ENCODE measurements at places on chromosomes 2 and 18.

DNA sequence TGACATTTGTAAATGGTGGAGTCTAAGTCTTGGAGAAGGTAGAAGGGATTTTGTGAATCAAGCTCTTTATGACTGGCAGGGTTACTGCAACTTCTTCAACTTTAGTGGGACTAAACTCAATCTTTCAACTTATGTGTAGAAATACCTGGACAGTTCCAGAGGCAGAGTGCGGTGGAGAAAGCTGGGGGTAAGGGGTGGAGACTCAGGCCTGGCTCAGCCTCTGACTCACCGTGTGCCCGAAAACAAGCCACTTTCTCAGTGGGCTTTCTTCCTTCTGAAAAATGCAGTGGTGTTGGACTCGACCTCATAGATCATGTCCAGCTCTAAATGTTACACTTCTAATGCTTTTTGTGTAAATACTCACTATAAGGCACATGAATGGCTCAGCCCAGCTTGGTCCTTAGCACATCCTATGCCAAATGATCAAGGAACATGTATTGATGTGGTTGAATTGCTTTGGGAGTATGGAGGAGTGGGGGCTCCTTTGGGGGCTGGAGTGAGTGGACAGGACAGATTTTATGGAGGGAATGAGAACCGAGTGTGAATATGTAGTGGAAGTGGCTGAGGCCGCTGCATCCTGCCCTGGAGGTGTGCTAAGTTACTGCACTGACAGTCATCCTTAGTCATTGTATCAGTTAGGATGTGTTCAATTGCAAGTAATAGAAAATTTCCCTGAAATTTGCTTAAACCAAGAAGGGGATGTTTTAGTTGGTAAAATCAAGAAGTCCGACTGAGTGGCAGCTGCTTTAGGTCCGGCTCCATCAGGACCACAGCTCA is 32.2 kb upstream of the IGFBP5 start:
- no peak for DNase-seq

DNA sequence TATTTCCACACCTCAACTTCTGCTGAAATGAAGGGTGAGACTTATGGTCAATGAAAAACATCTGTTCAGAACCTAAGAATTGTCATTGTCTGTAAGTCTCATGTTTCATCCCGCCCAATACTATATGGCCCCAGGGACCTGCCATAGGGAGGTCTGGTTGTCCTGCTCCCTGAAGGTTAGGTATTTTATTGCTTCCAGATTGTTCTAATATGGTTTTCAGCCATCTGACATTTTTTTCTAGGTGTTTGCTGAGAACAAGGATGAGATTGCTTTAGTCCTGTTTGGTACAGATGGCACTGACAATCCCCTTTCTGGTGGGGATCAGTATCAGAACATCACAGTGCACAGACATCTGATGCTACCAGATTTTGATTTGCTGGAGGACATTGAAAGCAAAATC is 7.3 kb downstream of the XRCC5 start:
- DNase-seq, result no peak

- DNase-seq, result peak; percentile 77
Observed at GRCh38 chr2:62787386-62787785, 81.9 kb downstream of the EHBP1 start.

- no peak for DNase-seq
Observed at GRCh38 chr2:45879406-45879805, 227.9 kb downstream of the PRKCE start.

- DNase-seq, result no peak
Observed at GRCh38 chr18:27769152-27769551, 407.8 kb downstream of the CDH2 start.

- no peak for DNase-seq
Observed at GRCh38 chr2:33530690-33531548, 54.5 kb downstream of the RASGRP3 start.

DNA sequence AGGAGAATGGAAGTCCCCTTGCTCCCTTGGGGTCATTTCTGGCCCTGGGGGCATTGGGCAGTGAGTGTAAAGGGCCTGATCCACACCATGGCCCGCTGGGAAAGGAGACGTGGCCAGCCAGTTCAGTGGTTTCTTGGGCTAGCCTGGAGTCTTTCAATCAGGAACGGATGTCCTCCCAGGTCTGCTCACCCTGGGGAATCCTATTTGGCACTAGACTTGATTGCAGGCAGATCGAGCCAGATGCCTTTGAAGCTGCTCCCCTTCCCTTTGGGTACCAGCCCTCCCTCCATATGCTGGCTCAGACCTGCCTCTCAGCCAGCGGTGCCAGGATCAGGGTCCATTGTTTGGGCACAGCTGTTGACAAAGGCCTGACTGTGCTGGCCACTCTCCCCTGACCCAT is 11.0 kb downstream of the FBLN7 start:
- no peak for DNase-seq

- DNase-seq, result no peak
Observed at GRCh38 chr2:64540615-64541014, 16.5 kb downstream of the AFTPH start.

- DNase-seq, result no peak
Observed at GRCh38 chr2:75238670-75239330, 39.5 kb upstream of the TACR1 start.

- DNase-seq, result no peak
Observed at GRCh38 chr2:214630402-214631045, 179.0 kb downstream of the BARD1 start.

DNA sequence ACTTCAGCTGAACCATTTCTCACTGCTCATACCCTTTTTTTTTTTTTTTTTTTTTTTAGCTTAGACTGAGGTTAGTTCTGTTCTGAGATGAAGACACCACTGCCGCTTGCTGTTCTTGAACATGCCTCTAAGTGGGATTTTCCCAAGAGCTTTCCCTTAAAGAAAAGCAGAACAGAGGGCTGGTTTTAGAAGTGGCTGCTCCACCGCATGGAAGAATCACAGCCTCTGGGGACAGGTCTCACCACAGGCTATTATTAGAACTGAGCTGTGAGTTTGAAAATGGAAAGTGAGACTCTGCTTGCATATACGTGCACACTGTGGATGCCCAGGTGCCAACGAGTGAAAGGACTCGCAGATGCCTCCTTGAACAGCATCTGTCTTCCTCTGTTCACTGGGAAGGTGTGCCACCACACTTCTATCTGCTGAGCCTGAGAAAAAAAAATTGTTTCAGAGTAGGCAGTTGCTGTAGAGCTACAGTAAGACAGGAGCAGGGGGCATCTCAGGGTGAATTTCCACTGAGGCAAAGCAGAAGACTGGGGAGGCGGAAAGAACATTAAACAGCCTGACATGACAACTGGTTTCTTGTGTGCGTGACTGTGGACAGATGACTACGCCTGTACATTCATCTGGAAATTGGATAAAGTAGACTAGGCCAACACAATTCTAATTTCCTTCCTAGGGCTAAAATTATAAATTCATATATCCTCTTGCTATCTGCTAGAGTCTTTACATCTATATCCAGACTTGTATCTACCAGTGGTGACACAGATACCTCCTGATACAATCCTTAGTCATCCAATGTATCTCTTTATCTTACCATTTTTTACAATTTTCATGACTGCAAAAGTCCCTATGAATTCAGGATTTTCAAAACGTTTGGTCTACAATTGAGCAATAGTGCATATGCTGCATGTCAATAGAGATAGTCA is 1045.7 kb upstream of the CELF4 start:
- no peak for DNase-seq

DNA sequence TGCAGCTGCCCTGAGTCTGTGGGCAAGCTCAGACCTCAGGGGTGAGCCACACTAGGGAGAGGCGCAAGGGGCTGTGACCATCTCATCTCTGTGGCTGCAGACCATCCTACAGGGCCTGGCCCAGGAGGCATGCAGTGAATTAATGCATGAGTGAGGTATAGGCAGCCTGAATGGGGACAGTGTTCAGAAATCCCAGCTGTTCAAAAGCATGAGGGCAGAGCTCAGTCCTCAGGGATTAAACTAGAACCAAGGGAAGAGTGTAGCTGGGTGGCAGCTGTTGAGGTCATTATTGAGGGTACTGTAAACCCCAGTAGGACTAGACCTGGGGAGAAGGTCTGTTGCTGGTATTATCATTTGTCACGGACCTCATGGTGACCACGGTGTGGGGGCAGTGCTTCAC is 17.0 kb downstream of the TMEM177 start:
- DNase-seq, result no peak

DNA sequence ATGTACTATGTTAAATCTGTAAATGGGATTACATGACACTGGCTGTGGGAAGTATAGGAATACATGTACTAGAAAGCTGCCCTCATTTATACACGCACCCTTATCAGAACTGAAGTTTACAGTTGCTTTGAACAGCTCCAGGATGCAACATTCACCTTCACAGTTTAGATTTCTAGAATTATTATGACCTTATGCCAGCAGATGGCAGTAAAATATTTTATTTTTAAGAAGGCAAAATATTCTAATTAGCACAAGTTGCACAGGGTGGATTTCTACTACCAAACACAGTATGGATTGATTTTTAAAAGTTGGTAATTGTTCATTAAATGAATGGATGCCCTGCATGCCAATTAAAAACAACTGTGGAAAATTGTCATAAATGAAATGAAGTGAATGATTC is 670.4 kb downstream of the KCNJ3 start:
- no peak for DNase-seq

DNA sequence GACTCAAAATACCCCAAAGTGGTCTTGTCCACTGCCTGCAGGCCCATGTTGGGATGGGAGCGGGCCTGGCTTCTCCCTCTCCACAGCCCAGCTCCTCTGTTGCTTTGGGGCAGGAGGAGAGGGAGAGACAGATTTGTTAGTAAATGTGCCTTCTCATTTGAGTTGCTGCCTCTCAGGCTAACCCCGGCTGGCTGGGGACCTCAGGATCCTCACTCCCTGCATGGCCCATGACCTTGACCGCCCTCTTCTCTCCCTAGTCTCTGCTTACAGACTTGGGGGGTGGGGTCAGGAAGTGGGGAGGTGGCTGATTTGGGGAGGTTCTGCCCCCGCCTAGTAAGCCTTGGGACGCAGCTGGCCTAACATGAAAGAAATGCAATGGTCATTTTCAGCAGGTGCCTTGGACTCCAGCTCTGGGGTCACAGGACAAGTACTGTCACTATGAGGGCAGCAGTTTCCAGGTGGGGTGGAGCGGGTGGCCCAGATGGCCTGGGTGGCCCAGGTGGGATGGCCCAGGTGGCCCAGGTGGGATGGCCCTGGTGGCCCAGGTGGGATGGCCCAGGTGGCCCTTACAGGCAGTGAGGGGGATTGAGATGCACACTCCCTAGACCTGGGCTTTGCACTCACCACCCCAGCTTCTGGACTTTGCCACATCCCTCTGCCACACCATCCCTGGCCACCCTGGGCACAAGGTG is 24.1 kb downstream of the HJURP start:
- DNase-seq, result no peak

DNA sequence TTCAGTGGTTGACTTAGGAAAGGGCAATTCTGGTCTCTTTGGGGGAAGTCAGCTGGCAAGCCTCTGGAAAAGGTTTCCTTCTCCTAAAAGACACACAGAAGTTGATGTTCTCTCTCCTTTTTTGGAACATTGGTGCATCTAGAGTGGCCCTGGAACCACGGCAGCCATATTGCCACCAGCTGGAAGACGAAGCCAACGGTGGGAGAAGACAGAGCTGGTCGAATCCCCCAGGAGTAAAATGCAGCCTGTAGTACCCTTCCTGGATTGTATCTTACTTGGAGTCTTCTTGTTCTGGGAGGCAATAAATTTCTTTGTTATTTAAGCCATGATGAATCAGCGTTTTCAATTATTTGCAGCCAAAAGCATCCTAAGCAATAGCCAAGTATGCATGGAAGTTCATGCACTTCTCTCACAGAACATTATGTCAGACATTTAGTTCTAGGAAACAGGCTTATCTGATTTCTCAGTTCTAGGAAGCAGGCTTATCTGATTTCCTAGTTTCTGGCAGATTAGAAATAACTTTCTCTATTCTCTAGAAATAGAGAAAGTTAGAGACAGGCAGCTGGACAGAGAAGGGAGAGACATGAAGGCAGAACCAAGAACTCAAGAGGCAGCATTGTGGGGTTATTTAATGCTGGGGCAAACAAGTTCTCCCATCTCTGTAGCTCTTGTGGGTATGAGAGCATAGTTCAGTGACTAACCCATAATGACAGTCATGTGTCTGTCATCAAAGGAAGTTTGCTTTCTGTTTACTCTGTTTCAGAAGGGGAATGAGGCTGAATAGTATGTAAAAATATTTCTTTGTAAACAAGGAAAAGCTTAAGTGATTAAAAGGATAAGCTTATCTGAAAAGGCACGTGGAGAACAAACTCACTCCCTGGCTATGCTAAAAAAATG is 40.5 kb upstream of the NABP1 start:
- DNase-seq, result no peak

GRCh38 chr2:180516232-180516631 is 464.2 kb upstream of the UBE2E3 start:
- peak; percentile 12 for DNase-seq

GRCh38 chr2:235054919-235055318 is 103.1 kb downstream of the SH3BP4 start:
- no peak for DNase-seq

- DNase-seq, result no peak
Observed at GRCh38 chr2:16640867-16641266, 24.8 kb downstream of the CYRIA start.

- DNase-seq, result no peak
Observed at GRCh38 chr2:241386519-241386918, 30.4 kb downstream of the FARP2 start.

GRCh38 chr2:43078781-43079755 is 147.3 kb downstream of the ZFP36L2 start:
- DNase-seq, result no peak

Measured in Ammon's horn (tissue), 1 donor.